ENCODE measurements at places on chromosomes 6 and 20. TPM values are rescaled to one million over a fixed set of nuclear protein-coding genes. Genes with fewer than 3 reads are reported as not detected.

Gene CST2
- 1.6 TPM for polyA plus RNA-seq

Gene RBM24
- polyA plus RNA-seq = 3.5 TPM

- no peak for DNase-seq
Observed at GRCh38 chr6:51535327-51535726, 552.1 kb downstream of the PKHD1 start.

Gene PPP1R14C
- polyA plus RNA-seq = 10.1 TPM

DNA sequence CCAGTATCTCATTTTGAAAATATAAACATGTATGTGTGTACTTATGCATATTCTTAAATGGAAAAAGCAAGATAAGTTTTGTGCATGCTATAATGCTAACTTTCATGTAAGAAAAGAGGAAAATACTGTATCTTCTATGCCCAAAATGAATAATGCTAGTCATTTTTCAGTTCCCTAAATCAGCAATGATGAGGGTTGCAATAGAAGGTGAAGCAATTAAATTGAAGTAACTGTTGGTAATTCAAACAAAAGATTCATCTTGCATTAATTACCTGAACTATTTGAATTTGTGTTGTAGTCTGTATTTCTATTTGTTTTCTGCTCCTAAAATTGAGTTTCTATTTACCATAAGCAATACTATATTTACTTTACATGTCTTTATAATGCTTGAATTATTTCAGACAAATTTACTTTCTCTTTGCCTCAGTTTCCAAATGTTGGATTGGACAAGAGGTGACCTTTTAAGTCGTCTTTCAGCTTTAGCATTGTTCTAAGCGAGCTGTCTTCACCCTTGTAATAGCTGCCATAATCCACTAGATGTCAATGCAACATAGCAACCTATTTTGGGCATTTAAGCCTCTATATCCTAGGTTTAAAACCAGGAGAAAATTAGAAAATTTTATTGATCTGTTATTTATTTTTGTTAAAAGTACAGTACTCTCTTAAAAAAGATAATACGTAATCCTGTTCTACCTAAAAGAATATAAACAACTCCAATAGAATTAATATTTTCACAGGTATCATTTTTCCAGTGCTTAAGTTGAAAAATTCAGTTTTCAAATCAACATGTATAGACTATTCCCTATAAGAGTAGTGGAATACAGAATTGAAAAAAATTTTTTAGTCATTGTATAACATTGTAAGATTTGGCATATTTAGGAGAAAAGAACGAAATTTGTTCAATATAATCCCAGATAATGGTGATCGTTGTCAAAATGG, 52.3 kb upstream of the IFNGR1 start:
- peak; percentile 72 for DNase-seq

GRCh38 chr6:168313431-168314011, 6.1 kb downstream of the DACT2 start:
- DNase-seq = no peak

GRCh38 chr20:37243937-37244571, 17.6 kb downstream of the GHRH start:
- no peak for DNase-seq

Gene ME1
- 10.0 TPM for polyA plus RNA-seq

- DNase-seq = peak; percentile 13
Observed at GRCh38 chr6:131231103-131231502, 95.8 kb downstream of the AKAP7 start.

Gene FBXO5
- polyA plus RNA-seq = 15.2 TPM
